Dorsolateral prefrontal cortex (tissue), 122 donors: ENCODE measurements at places on chromosomes 5 and 9.

- DNase-seq: no peak
Observed at GRCh38 chr5:98905857-98906688, 22.7 kb downstream of the CHD1 start.

GRCh38 chr9:111481885-111482636 lies 2.1 kb downstream of the ECPAS start:
- no peak for DNase-seq

DNA sequence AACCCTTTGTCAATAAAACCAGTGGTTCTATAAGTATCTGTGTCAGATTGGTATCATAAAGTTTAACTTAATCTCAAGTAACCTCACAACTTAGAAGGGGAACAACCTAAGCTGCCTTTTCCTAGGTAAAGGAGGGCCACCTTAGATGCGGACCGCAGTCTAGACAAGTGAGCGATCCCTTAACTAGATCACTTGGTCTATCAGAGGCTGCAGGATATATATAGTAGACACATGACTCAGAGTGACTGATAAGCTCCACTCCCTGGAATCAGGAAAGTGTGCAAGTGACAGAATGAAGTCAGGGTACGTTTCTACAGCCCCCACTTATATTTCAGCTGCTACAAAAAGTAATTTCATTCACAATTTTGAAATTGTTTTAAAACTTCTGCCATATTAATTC lies 7.4 kb downstream of the REEP5 start:
- DNase-seq: no peak

GRCh38 chr9:127450243-127450760 lies 904 bp downstream of the RPL12 start:
- no peak for DNase-seq

DNA sequence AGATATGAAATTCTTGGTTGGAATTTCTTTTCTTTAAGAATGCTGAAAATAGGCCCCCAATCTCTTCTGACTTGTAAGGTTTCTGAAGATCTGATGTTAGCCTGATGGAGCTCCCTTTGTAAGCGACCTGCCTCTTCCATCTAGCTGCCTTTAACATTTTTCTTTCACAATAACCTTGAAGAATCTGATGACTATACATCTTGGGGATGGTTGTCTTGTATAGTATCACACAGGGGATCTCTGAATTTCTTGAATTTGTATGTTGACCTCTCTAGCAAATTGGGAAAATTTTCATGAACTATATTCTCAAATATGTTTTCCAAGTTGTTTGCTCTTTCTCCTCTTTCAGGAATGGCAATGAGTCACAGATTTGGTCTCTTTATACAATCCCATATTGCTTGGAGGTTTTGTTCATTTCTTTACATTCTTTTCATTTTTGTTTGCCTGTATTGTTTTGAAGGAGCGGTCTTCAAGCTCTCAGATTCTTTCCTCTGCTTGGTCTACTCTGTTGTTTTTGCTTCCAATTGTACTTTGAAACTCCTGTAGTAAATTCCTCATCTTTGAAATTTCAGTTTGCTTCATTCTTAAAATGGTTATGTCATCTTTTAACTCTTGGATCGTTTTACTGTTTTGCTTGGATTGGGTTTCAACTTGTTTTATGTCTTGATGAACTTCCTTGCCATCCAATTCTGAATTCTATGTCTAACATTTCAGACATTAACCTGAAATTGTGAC lies 245.2 kb upstream of the TARS1 start:
- DNase-seq: no peak

- DNase-seq: no peak
Observed at GRCh38 chr5:20601678-20602100, 613.7 kb upstream of the CDH18 start.

DNA sequence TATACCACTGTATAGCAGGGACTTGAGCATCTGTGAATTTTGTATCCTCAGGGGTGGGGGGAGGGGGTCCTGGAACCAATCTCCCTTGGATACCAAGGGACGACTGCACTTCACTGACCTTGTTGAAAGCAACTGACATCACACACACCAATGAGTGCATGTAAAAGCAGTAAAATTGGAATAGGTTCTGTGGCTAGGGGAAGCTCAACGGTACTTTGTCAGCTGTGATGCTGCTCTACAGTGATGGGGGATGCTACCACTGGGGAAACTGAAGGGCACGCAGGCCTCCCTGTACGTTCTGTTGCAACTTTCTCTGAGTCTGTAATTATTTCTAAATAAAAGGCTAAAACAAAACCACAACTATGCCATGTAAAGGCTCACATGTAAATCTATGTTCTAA lies 47.0 kb upstream of the RETREG1 start:
- no peak for DNase-seq

DNA sequence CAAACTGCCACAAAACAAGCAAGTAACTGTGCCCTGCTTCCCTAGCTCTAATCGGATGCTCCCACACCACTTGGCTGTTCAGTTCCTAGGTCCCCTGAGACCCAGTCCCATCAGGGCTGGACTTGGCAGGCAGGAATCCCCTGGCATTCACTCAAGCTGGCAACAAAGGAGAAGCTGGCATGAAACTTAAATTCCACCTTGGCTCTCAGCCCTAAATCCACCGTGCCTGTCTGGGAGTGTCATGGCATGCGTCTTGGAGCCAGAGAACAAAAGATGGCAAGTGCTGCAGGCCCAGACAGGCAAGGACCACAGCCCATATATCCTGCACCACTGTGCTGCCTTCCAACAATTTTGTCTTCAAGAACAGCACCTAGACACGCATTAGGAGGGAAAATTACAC lies 38.2 kb downstream of the ETF1 start:
- no peak for DNase-seq

- no peak for DNase-seq
Observed at GRCh38 chr9:129595311-129595741, 25.6 kb downstream of the C9orf50 start.

GRCh38 chr5:38607930-38608564 lies 51.6 kb upstream of the LIFR start:
- no peak for DNase-seq

DNA sequence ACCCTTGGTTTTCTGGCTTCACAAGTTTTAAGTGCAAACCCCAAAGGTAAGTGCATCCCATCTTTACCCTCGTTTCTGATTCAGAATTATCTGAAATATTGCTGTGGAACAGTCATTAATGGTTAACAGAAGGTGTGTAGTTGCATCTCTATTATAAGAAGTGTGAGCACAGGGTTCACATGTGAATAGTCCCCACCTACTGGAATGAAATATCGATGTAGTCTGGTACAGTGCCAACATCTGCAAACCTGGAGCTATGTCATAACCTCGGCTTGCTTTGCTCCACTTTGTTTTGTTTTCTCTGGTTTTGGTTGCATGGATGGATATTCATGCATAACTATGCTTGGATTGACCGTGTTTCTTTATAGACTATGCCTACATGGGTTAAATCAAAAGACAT lies 12.6 kb downstream of the HTR4 start:
- DNase-seq: no peak

- no peak for DNase-seq
Observed at GRCh38 chr9:136137321-136138265, 18.9 kb upstream of the TMEM250 start.

- no peak for DNase-seq
Observed at GRCh38 chr9:214648-215493, at the start of gene DOCK8. TSS of gene DOCK8 (plus strand) at chr9:214865. CDS start at chr9:214977, 112 bp downstream.

- DNase-seq: peak; percentile 48
Observed at GRCh38 chr5:88883836-88884607, 1.0 kb upstream of the MEF2C start.

DNA sequence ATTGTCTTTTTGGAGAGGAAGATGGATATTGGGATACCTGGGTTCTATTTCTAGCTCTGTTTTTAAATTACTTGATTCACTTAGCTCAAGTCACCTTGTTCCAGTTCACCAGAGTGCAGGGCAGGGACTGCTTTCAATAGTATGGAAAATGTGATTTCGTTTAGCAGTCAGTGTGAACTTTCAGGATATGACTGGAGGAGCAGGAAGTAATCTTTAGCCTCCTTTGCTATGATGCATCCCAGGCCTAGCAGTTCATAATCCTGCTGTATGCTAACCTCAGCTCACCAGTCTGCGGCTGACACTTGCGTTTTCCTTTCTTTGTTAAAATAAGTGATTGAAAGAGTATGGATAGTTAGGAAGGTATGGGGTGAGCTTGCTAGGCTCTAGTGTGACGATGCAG lies 169.7 kb downstream of the ARHGAP26 start:
- no peak for DNase-seq

GRCh38 chr5:178113141-178113787 lies at the start of gene N4BP3:
TSS of gene N4BP3 (plus strand) at chr5:178113532. CDS start at chr5:178119584, 6,052 bp downstream.
- peak; percentile 46 for DNase-seq

GRCh38 chr5:83554686-83555085 lies 83.1 kb downstream of the VCAN start:
- no peak for DNase-seq

DNA sequence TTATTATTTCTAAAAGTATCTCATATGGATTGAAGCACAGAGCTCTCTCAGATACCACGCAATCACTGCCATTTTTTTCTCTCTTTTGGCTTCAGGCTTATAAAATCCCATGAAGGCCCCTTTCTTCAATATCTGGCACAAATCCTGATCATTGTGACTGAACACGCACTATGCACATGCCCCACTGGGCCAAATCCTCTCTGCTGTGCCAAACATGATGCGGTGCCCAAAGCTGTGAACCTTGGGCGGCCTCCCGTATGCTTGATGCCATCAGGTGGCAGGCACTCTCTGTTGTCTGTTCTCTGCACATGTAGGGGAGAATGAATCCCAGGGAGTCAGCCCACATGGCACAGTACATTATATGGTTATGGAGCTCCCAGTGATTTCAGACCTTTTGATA lies 375.0 kb upstream of the RGMB start:
- DNase-seq: no peak

- no peak for DNase-seq
Observed at GRCh38 chr5:82360022-82360421, 81.9 kb upstream of the RPS23 start.

- DNase-seq: no peak
Observed at GRCh38 chr5:10418654-10419345, 22.9 kb upstream of the ROPN1L start.

GRCh38 chr5:131984956-131985665 lies 26.3 kb downstream of the ACSL6 start:
- DNase-seq: peak; percentile 27

DNA sequence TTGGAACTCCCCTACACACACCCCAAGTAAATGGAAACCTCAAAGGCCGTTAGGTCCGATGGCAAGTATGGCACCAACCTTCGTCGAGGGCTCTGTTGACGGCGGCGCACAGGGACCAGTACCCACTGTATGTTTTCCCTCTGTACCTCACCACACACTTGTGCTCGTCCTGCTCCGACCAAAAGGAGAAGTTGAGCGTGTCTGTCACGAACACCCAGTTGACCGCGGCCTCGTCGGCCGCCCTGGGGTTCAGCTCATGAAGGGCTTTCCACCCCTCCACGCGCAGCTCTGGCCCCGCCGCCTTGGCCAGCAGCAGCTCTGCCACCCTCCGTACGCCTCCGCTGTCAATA lies 24.0 kb downstream of the HNRNPK start:
- no peak for DNase-seq

- DNase-seq: no peak
Observed at GRCh38 chr9:87008667-87009066, 61.4 kb upstream of the GAS1 start.

DNA sequence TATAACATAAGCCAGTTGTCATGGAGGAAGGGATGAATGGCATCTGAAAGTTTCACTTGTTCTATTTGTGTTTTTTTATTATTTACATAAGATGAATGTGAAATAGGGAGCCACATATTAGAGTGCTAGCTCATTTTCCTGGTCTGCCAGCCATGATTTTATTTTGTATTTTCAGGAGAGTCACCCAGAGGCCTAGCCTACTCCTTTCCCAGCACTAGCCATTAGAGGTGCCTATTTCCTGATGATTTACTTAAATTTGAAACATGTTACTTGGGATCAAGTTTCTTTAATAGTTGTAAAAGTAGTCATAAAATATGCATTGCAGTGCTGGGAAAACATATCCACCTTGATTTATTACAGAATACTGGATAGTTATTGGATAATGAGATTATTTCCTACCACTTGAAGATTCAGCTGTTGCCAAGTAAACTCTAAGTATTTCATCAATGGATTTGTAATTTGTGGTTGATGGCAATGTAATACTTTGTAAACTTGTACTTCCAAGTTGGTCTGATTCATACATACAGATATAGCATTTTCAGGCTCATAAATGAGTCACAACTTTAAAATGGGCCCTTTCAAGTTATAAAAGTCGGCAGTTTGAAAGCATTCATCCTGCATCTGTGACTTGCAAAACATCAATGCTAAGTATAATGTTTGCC lies 50.8 kb downstream of the KCNN2 start:
- no peak for DNase-seq

- DNase-seq: no peak
Observed at GRCh38 chr5:56279979-56280378, 46.8 kb upstream of the ANKRD55 start.

GRCh38 chr5:40986666-40987065 lies 77.4 kb downstream of the C7 start:
- DNase-seq: no peak

DNA sequence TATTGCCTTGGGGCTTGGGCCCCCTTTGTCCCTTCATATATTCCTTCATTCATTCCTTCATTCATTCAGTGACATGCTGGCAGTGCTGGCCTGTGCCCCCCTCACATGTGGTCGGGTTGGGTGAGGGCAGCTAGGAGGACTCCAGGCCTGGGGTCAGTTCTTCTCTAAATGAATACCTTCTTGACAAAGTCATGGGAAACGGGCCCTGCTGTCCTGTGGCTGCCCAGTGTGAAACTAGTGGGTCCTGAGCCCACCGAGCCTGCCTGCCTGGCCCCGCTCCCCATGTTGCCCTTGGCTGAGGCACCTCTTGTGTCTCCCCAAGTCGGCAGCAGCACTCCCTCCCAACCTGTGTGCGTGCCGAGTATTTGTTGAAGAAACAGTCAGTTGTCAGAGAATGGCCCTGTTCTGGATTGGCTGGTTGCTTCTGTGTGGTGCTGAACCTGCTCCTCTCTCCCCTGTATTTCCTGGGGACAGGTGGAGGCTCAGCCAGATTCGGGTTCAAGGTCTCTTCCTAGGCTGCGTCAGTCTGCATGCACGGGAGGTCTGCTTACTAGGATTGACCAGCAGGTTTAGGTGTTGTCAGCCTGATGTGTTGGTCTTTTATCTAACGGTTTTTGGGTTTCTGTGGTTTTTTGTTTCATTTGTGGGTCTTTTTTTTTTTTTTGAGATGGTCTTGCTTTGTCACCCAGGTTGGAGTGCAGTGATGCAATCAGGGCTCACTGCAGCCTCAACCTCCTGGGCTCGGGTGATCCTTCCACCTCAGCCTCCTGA lies 3.0 kb upstream of the CEL start:
- DNase-seq: no peak

GRCh38 chr5:172541099-172541772 lies 86.9 kb upstream of the SH3PXD2B start:
- no peak for DNase-seq
